ENCODE measurements at places on chromosomes 12 and 14.

GRCh38 chr12:54419088-54419887 is at the start of gene ITGA5:
ITGA5 (minus strand) TSS chr12:54419266; CDS start chr12:54419198, 68 bp downstream.
- no peak for DNase-seq

GRCh38 chr14:34180869-34181268 is 230.0 kb upstream of the EGLN3 start:
- DNase-seq, result no peak

- DNase-seq, result no peak
These were observed 126.3 kb downstream of the MGST1 start for GRCh38 chr12:16473610-16474326.

DNA sequence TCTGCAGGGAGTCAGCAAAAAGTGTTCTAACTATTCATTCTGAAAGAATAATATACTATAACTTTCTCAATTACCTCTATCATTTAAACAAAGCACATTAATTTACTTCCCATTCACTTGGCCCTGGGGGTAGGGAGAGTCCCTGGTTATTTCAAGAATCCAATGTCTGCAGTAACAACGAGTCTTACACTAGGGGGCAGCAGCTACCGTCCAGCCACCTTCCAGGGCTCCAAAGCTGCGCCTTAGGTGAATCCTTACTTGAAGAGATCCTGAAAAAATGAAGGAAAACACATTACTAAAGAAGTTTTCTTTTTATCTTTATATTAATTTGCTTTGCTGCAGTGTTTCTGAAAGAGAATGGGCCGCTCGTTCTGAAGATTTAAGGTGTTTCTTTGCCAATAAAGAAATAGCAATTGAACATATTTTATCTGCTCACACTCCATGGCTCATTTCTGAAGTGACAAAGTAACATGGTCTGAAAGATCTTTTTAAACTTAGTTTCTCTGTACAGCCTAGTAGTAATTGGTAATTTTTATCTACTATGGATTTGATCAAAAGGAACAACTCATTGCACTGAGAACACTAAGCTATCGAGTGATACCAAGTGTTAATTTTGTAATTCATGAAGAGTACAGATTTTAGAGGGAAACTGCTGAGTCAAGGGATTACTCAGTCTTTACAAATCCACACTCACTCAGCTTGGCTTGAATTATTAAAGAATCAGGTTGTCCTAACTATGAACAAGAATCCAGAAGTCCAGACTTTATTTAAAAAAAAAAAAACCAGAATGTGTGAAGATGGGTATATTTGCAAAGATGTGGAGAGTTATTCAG is 27.6 kb downstream of the BHLHE41 start:
- DNase-seq, result peak; percentile 87

- DNase-seq, result no peak
These were observed 8.1 kb downstream of the LRRC43 start for GRCh38 chr12:122190842-122191668.

- DNase-seq, result no peak
These were observed 25.1 kb upstream of the VPS33A start for GRCh38 chr12:122291431-122291830.

GRCh38 chr12:12008232-12008850 is 62.4 kb upstream of the BCL2L14 start:
- no peak for DNase-seq

DNA sequence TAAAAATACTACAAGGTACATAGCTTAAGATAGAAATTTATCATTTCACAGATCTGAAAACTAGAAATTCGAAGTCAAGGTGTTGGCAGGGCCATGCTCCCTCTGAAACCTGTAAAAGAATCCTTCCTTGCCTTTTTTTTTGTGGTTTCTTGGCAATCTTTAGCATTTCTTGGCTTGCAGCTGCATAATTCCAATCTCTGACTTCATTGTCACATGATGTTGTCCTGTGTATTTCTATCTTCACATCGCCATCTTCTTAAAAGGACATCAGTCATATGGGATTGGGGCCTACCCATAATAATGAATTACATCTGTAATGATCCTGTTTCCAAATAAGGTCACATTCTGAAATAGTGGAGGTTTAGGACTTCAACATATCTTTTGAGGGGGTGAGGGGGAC is 250.4 kb downstream of the TMTC2 start:
- DNase-seq, result no peak

- no peak for DNase-seq
These were observed 398.6 kb downstream of the RERGL start for GRCh38 chr12:17691369-17691768.

DNA sequence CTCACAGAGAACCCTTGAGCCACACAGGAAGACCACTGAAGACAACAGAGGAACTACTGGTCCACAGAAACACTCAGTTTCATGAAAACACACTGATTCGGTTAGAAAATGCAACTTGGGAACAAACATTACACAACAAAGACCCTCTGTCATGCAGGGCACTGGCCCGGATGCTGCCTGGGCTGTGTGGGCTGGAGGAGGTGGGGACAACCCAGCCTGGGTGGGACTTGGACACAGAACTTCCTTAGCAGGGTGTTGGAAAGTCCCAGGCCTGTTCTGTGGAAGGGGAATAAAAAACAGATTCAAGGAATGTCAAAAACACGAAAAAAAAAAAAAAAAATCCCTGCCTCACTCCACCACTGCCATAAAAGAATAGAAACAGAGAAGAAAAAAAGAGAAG is 181.0 kb downstream of the MON2 start:
- DNase-seq, result peak; percentile 73
